AG08396 (cell line): ENCODE measurements at places on chromosomes 4 and X.

DNA sequence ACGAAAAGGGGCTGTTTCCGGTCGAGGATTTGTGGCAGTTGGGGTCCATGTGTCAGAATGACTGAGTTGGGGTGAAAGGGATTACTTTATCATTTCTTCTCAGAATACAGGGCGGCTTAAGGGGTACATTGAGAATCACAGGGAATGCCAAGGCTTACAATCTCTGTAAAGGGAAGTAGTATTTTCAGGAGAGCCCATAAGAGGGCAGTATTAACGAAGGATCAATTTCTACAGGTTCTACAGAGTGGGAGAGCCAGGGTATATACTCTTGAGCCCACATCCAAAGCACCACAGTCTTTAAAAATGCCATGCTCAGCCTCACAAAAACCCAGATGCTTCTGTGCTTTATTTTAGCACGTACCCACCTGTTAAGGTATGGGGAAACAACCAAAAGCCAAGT lies 67.7 kb upstream of the ZXDA start:
- DNase-seq, result no peak

- peak; percentile 17 for DNase-seq
Observed at GRCh38 chrX:12080265-12080664, 58.0 kb upstream of the FRMPD4 start.

DNA sequence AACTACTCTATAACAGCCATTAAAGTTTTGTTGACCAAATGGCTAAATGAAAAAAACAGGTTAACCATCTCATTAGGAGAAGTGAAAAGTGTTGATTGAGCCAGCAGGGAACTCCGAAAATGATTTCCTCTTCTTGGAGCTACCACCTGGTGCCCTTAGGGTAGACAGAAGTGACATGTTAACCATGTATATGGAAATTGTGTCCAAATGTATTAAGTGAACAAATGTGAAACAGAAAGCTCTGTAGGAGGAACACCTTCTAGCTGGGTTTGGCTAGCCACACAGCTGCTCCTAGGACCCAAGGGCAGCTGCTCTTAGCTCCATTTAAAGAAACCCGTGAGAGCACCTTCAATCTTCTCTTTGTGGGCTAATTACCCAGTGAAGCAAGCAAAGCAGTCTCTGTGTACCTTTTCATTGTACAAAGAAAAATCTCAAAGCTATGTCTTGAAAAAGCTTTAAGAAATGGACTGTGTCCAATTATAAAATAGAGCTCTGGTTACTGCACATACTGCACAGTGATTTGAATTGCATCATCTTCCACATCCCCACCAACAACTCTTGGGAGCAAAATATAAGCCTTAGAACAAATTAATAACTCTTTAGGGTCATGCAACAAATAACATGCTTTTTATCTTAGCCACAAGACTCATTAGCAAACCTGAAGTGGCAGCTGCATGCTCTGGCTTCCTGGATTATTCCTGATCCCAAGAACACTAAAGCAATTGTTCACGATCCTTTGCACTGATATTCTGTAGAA lies 59.2 kb upstream of the PARM1 start:
- no peak for DNase-seq

DNA sequence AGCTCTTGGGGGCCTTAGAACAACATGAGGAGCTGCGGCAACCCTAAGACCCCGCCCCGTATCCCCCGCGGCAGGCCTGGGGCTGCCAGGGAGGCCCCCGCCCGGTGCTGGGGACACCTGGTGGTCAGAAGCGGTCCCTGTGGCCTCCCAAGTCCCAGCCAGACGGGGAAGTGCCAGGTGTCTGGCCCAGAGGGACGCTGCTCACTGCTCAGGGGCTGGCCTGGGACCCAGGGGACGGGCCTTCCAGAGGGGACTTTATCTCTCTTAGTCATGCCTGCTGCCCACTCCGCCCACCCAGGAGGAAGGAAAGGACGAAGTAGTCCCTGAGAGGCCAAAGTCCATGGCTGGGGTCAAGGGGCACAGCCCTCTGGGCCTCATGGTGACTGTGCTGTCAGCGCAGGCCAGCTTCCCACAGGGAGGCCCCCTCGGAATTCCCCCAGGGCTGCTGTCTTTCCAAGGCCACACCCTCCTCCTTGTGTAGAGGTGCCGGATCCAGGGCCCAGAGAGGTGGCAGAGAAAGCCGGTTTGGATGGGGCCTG lies 31.0 kb upstream of the HTRA3 start:
- peak; percentile 50 for DNase-seq

- DNase-seq, result peak; percentile 89
Observed at GRCh38 chr4:10096201-10096977, 20.2 kb downstream of the WDR1 start.

DNA sequence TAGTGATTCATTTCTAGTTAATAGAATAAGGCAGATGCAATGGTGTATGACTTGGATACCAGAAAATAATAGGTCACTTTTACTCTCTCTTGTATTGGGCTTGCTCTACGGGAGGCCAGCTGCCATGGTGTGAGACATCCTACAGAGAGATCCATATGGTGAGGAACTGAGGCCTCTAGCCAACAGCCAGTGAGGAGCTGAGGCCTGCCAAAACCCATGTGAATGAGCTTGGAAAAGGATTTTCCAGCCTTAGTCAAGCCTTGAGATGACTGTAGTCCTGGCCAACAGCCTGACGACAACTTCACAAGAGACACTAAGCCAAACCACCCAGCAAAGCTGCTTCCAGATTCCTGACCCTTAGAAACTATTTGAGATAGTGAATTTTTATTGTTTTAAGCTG lies 1300.2 kb downstream of the RAPGEF2 start:
- no peak for DNase-seq

DNA sequence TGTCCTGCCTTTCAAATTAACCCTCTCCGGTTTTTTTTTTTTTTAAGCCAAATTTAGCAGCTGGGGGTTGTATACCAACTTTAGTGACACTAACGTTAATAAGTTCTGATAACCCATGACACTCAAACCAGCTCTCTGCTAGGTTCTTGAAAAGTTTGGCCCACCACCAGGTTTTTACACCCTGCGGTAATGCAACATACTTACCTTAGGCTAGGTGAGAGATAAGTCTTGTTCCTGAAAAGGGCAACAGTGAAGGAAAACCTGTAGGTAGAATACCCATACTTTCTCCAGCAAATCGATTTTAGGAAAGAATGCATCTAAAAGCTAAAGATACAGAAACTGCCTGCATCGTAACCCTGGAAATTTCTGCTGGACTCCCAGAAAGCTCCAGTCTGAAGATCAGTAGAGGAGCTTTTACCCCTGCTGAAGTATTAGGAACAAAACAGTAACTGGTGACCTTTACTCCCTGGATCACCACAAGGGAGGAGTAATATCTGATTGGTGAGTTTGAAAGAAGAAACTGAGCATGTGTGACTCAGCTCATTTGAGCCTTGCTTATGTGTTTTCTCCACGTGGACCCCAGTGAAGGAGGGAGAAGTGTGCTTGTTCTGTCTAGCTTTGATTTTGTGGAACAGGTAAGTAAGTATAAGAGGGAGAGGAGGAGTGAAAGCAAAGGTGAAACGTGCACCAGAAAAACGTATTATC lies 34.4 kb upstream of the COX18 start:
- DNase-seq, result peak; percentile 4

- DNase-seq, result no peak
Observed at GRCh38 chr4:69776696-69777095, 16.3 kb upstream of the SULT1B1 start.

DNA sequence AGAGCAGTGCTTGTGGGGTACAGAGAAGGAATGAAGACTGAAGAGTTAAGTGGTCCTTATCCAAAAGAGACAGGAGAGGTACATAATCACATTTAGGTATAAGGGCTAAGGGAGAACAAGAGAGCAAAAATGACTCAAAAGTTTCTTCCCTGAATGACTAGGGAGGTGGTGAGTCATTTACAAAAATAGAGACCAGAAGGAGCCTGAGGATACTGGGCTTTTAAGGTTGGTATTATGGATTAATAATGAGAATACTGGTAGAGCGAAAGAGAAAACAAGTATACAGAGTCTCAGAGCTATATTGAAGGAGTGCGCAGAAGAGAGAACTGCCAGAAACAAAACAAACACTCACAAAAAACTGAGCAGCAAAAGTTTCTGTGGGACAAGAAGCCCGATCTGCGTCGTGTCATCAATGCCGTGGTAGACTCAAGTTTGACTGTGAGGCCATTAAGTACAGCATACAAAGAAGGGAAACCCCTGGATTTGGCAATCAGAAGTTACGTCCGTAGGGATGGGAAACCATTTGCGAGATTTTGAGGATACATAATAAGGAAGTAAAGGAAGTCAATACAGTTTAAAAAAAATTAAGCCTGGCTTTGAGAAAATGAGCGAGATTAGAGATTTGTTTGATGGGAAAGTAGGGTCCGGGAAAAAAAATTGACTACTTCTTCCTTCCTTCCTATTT lies 129.1 kb upstream of the STIM2 start:
- peak; percentile 4 for DNase-seq

DNA sequence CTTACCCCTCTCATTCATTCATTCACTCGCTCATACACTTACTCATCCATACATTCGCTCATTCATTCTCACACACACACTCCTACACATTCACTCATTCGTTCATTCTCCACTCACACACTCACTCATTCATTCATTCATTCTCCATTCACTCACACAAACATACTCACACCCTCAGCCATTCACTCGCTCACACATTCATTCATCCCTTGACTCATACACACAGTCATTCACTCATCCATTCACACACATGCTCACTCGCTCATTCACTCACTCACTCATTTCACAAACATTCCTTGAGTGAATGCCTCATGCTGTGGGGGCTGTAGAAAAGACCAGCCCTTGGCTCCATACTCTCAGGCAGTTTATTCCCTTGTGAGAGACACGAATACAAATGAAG lies 151.1 kb upstream of the MAMLD1 start:
- DNase-seq, result peak; percentile 8

DNA sequence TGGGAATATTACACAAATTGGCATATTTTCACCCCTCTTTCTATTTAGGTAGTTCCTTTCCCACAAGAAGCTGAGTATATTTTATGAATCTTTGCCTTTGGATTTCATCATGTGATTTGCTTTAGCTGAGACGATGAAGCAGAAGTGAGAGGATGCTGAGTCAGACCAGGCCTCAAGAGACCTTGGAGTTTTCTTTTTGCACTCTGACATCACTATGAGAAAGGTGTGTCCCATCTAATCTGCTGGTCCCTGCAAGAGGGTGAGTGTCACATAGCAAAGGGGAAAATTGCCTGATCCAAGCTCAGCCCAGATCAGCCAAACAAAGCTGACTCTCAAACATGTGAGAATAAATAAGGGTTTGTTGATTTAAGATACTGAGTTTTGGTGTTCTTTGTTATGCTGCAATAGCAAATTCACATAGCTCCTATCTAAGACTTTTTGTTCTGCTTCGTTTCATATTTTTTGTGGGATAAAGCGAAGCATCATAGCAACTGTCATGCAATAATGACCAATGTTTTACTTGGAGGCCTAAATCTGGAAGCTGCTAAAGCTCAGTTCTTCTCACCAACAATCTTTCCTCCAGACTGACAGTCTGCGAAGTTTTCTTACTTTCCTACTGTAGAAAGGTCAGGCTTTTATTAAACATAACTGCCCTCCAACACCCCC lies 176.9 kb downstream of the PDHA2 start:
- DNase-seq, result no peak

GRCh38 chrX:1582686-1583437 lies 8.5 kb upstream of the AKAP17A start:
- DNase-seq, result no peak

GRCh38 chr4:152785639-152786615 lies 6.2 kb downstream of the ARFIP1 start:
- no peak for DNase-seq

GRCh38 chr4:11271263-11271662 lies 157.4 kb downstream of the HS3ST1 start:
- no peak for DNase-seq

GRCh38 chrX:38220415-38221390 lies at the start of gene SRPX:
SRPX (minus strand) TSS chrX:38220871; CDS start chrX:38220792, 79 bp downstream.
- DNase-seq, result peak; percentile 45

DNA sequence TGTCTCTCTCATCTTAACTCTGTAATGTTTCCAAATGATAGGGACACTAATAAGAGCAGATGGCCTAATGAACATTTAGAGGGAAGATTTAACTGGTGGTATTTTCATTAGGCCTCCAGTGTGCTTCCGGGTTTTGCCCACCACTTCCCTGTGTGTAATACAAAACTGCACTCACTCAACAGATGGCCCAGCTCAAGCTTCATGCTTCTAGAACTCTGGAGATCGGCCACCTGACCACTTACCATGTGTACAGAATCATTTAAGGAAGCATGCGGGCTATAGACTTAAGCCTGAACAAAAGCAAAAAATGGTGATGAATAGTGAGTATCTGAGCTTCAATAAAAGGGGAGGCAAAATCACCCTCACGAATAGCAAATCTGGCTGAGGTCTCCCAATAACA lies 89.3 kb downstream of the SH2D1A start:
- DNase-seq, result no peak

- no peak for DNase-seq
Observed at GRCh38 chrX:41350976-41351569, 17.1 kb downstream of the DDX3X start.

- peak; percentile 1 for DNase-seq
Observed at GRCh38 chr4:27692158-27692557, 831.5 kb downstream of the STIM2 start.

DNA sequence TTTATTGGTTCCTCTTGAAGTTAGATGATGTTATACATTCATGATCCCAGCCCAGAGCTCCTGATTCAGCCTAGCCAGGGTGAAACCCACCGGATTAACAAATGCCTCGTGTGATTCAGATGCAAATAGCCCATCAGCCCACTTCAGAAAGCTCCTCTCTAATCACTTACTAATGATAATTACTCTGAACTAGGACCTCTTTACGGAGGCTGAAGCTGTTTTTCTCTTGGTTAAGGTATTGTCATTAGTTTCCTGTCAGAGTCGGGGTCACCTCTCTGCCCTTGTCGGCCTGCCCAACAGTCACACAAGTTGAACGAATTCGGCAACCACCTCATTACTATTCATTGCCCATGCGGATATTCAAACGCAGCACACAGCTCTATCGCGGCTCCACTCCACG lies 36.6 kb downstream of the ZFP42 start:
- DNase-seq, result no peak

- no peak for DNase-seq
Observed at GRCh38 chrX:38987198-38987651, 186.0 kb downstream of the MID1IP1 start.

GRCh38 chrX:17828171-17828570 lies 32.9 kb downstream of the RAI2 start:
- DNase-seq, result no peak

- no peak for DNase-seq
Observed at GRCh38 chrX:34562006-34562405, 95.1 kb downstream of the TMEM47 start.

DNA sequence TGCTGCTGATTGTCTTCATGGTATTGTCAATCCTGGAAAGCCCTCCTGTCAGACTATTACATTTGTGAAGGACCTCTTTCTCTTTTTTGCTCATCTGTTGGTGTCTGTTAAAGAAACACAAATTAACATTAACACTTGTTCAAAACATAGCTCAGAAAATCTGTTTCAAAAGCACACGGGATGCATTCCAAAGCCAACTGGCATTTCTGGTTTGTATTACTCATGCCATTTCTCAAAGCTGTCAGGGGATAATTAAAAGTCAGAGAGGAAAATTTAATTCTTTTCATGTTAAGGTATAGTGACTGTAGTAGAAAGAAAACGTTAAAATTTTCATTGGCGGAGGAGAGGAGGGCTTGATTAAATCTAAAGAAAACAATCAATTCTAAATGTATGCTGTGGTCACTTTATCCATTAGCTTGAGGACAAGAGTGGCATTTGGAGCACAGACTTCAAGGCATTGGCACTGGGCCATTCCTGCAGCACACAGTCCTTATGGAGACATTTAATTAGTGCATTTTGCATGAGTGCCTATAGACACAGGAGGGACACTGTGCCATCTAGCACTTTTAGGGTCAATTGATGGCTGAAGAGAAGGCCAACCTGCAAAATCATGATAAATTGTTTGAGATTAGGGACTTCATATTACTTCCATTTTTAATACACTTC lies 21.2 kb upstream of the GLRA2 start:
- no peak for DNase-seq
